ENCODE measurements at places on chromosomes 13 and 19.

GRCh38 chr19:3125900-3126524, 9.8 kb upstream of the GNA15 start:
- DNase-seq, result no peak

- DNase-seq, result no peak
Measured at GRCh38 chr13:27979001-27979643, 9.4 kb downstream of the URAD start.

DNA sequence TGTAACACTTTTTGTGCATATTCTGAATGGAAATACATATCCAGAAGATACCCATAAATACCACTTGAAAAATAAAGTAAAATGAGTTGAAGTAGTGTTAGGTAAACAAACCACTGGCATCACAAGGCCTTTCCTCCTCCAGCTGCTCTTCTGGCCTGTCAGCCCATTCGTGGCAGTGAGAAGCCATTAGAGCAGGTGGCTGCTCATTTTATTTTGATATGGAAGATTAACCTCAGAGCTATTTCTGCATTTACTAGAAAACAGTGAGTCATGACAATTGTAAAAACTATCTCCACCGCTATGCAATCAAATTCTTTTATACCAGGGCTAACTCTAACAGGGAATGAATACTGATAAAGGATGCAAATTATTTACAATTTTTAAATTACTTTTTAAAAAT, 2898.1 kb downstream of the PCDH9 start:
- no peak for DNase-seq

DNA sequence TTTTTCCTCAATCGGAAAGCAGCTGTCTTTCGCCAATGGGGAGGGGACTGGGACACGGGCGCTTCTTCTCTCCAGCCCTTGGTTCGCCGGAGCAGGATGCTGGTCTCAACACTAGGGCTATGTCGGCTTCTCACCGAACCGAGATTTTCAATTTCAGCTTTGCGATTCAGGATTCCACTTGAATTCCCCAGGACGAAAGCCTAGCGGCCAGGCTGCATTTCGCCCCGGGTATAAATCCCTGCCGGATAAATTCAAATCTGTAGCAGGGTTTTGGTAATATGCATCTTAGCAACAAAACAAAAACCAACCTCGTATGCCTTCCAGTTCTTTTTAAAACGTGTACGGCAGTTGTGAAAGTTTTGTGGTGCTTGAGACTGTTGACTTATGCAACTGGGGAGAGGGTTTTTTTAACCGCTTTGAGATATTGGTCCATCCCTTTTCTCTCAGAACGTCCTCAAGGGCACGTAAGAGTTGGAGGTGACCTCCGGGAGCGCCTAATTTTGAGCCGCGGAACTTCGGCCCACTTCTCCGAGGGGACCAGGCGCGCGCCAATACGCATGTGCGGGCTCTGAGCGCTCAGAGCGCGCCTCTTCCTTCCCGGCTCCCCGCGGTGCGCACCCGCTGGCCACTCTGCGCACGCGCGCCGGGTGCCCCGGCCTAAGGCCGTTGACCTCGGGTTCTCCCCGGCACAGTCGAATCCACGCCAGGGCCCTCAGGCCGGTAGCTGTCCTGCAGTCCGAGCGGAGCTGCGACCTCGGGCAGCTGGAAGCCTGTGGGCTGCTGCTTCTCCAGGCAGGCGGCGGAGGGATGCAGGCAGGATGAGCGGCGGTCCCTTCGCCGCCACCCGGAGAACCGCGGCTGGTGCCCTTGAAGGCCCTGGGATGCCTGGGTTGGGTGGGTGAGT, 7.6 kb downstream of the POU4F1 start:
- DNase-seq, result no peak

DNA sequence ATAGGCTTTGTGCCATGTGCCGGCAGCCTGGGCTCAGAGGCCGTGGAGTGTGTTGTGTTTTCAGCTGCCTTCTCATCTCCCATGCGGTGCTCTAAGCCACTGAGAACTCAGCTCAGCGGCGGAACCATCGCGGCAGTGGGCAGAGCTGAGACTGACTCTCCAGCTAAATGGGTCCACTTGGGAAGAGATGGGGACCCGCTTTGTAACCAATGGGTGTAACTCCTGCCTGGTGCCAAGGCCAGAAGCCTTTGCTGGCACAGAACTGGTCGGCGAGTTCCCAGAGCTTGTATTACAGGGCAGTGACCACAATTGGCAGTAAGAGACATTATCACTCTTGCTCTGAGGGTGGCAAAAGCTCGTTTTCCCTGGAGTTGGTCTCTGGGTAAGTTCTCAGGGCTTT, 183.0 kb downstream of the STK24 start:
- DNase-seq, result no peak

DNA sequence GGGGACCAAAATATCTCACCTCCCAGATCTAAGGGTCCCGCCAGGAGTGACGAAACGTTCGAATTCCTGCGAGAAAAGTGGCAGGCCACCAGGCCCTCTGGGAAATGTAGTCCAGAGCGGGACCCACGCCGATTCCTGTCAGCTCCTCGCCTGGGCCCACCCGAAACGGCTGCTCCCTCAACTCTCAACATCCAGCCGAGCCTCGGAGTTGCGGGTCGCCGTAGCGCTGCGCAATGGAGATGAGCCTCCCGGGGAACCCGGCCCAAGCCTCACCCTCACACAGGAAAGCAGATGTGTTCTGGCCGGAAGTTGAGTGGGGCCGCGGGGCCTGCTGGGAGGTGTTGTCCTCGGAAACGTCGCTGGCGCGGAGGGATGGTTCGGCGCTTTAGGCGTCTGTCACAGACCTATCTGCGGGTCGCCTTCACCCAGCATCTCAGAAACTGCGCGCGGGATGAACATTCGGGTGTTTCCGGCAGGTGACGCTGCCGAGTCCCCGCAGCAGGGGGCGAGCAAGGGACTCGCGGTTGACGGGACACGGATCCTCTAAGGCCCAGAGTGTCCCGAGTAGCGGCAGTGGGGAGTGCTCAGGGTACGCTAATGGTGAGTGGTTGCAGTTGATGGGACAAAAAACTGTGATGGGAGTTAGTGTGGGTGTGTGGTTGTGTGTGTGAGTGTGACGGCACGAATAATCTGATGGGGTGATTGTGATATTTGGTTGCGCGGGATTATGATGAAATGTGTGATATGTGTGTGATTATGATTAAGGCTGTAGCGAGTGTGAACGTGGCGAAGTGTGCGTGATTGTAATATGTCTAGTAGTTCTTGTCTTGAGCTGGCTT, at the start of the genes ZNF568 and ZNF829:
ZNF568 (plus strand) TSS at position 341 of the 839 bp plus-strand sequence. CDS start 6,439 bp downstream, outside the sequence.
ZNF829 (minus strand) TSS at position 300 of the 839 bp plus-strand sequence. CDS start 1,124 bp downstream, outside the sequence.
- DNase-seq, result peak; percentile 76

- no peak for DNase-seq
Measured at GRCh38 chr13:19586904-19587634, 25.7 kb upstream of the TPTE2 start.

DNA sequence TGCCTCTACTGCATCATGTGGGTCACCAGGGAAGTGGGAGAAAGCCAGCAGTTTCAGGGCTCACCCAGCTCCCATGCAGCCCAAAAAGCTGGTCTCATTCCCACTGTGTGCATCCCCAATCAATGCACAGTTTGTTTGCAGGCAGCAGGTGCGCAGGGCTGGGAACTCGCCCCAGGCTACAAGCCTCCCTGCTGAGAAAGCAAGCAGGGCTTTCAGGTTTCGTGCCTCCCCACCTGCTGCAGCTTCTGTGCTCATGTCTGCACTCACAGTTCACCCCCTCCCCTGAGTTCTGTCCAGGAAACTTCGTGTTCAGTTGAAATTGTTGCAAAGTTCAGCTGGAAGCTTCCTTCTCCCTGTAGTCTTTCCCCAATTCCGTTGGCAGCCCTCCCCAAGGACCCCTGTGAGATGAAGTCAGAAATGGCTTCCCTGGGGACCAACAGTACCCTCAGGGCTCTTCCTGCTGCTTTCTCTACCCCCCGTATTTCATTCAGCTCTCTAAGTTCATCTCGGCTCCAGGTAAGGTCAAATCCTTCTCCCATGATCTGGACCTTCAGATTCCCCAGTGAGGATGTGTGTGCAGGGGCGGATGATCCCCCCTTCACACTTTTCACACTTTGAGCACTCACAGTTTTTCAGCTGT, 10.3 kb upstream of the KLK3 start:
- DNase-seq, result no peak

GRCh38 chr13:73970421-73971055, 163.7 kb downstream of the KLF12 start:
- peak; percentile 45 for DNase-seq

DNA sequence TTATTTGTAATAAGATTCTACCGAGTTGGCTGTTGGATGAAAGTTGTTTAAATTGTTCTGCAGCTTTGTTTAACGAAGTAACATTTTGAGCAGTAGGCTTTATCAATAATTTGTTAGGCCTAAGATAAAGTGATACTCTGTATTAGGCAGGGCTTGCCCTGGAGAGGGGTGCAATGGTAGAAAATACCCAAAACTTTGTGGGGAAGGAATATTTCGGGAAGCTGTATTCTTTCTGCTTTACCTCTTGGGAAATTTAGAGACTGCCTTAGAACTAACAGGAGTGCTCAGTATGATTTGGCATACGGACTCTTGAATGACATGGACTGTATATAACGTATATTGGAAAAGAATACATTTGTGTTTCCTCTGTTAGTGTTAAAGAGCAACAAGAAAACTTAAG, 2.5 kb downstream of the PDS5B start:
- DNase-seq, result no peak

- no peak for DNase-seq
Measured at GRCh38 chr13:57326532-57326931, 159.5 kb downstream of the PRR20E start.

DNA sequence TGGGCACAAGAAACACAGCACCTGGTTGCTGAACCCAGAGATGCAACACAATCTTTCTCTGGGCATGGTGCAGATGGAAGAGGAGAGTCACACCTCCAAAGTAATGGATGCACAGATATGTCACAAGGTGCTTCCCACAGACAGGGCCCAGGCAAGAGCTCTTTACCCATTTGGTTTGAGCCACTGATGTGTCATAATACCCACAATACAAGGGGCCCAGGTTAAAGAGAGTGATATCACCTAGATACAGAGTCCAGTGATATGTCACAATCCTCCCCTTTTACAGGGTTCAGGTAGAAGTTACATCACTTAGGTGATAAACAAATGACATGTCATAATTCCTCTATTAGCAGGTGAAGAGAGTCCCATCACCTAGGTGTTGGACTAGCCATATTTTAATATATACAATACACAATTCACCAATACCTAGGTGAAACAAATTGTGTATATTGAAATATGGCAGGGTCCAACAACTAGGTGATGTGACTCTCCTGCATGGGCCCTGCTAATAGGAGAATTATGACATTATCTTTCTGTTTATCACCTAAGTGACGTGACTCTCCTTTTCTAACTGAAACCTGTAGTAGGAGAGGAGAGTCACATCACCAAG, 5.6 kb upstream of the ZNF43 start:
- DNase-seq, result no peak

DNA sequence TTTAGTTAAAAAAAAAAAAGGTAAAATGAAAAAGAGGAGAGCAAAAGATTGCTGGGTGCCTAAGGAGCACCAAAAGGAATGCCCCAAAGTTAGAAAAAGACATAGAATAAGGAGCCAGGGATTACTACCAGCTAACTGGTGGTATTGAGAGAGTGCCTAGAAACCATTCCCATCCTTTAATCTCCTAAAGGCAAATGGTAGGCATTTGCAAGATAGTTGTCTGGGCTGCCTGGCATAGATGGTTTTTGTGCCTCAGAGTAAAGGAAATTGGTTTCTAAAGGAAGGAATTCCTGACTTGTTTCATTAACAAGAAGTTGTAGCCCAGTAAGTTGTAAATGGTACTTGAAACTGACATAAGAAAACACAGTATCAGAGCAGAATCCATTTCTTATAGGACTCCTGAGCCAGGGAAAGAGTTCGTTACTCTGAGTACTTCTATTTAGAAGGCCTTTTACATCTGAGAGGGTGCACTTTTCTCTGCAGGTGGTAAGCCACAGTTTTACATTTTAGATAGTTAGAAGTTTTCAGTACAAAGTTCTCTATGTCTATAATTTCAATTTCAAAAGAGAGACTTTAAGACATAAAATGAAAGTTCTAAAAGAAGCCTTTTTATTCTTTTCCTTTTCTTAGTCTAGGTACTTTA, 92.6 kb downstream of the OLFM4 start:
- DNase-seq, result no peak

DNA sequence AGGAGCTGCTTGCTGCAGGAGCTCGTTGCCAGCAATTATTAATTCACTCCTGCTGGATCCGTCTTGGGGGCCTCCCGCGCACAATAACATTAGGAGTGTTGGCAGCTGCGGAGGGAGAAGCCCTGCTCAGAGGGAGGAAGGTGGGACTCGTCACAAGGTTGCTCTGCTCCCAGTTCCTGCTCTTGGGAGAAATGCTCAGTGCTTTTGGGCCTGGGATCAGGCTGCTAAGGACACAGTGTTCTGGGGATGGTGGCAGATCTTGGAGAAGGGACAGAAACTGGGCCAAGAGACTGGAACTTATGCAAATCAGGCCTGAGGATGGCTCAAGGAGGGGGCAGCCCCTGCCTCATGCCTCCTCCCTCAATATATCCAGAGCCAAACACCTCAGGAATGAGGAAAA, 78.9 kb upstream of the OLFM4 start:
- DNase-seq, result no peak

- no peak for DNase-seq
Measured at GRCh38 chr13:49528161-49528560, 32.4 kb downstream of the PHF11 start.

GRCh38 chr19:32012206-32012605, 333.2 kb upstream of the ZNF507 start:
- no peak for DNase-seq

DNA sequence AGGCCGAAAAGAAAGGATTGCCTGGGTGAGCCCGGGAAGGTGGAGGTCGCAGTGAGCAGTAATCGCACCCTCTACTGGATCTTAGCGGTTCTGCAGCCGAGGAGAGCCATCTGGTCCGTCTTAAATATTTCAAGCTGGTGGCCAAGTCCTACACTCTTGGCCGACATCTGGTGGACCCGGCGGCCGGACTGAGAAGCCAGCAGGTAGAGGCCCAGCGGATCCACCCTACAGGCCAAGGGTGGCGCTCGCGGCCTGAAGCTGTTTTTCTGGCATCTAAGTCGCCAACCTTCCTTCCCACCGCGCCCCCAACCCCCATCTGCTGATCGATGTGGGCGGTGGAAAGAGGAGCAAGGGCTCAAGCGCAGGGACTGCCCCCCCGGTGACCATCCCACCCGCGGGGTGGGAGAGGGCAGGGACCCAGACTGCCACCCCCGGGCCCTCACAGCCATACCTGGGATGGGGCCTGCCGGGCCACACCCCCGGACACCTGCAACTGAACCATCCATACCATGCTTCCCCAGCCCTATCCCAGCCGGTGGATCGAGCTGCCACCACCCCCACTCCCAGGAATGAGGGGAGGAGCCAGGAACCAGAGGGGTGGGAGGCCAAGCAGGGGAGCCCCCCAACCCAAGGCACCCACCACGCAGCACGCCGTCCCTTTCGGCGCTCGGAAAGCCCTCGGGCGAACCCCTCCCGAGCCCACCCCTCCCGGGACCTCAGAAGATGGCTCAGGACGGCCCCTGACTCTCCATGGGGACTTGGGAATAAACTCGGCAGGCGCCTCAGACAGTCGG, 46.3 kb upstream of the ZNF730 start:
- DNase-seq, result no peak

Data from NCI-H446 treated with DMSO at 0.1 percent for 48 hours (cell line).